Activated CD4-positive, alpha-beta T cell treated with anti-CD3 and anti-CD28 coated beads, Interleukin-2, amount 50 U/mL, for 24 hours (primary cell): ENCODE measurements at places on chromosomes 5 and 9.
A peak's percentile ranks its signal among the peaks of the same experiment; 100 is the strongest.

DNA sequence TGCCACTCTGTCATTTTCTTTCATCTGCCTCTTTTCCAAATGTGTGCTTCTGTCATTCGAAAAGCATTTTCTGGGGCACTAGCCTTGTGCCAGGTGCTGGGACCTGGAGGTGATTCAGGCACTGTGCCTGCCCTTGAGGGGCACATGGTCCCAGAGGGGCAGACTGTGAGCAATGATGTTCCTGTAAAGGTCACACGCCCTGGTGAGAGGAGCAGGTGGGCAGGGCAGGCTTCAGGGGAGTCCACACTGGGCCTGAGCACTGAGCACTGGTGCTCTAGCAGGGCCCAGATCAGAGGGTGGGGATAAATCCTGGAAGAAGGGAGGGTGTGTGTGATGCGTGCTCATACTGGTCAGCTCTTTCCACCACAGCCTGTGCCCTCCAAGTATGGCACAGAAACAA is 77.8 kb downstream of the COL15A1 start:
- DNase-seq: no peak

GRCh38 chr9:20884985-20885593 is 146.4 kb downstream of the HACD4 start:
- DNase-seq: peak; percentile 45

DNA sequence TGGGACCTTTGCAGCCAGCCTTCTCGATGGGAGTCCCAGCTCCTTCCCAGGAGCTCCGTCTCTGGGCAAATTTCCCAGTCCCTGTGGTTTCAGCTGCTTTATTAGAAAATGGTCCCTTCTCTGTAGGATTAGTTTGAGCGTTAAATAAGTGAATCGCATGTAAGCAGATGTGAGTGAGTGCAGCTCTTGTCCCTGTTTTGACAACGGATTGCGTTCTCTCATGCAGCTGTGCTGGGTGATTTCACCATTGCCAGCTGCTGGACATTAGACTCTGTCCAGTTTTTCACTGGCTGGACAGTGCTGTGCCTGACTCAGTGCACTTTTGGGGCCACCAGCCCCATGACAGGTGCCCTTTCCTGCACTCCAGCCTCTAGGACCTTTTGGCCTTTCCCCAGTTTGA is 11.6 kb upstream of the CEL start:
- no peak for DNase-seq

GRCh38 chr5:123456242-123456641 is 33.0 kb upstream of the CEP120 start:
- DNase-seq: no peak

DNA sequence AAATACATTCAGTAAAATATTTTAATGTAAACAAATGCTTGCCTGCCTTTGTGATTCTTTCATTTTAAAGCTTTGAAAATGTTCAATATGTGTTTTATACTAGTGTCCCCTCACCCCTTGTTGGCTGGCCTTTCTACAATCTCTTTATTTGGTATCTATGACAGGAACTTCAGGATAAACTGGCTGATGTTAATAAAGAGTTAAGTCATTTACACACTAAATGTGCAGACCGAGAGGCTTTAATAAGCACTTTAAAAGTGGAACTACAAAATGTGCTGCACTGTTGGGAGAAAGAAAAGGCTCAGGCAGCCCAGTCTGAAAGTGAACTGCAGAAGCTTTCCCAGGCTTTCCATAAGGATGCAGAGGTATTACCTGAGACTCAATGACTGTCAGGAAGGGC is 171.8 kb downstream of the CCDC171 start:
- no peak for DNase-seq

DNA sequence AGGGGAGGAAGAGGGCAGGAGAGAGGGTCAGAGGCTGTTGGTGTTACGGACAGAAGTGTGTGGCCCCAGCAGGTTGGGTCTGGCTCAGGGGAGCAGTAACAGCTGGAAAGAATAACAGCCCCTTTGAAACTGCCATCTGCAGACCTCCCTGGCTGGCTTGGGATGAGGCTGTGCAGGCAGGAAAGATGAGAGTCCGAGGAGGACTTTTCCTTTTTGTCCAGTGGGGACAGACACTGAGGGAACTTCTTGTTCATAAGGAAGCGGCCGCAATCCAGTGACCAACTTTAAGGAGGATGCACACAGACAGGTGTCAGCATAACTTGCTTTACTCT is 14.8 kb upstream of the PLEKHG4B start:
- DNase-seq: no peak

- no peak for DNase-seq
These were observed 10.7 kb downstream of the IFNA5 start for GRCh38 chr9:21294364-21294774.

GRCh38 chr9:130337318-130337717 is 71.8 kb downstream of the HMCN2 start:
- no peak for DNase-seq

DNA sequence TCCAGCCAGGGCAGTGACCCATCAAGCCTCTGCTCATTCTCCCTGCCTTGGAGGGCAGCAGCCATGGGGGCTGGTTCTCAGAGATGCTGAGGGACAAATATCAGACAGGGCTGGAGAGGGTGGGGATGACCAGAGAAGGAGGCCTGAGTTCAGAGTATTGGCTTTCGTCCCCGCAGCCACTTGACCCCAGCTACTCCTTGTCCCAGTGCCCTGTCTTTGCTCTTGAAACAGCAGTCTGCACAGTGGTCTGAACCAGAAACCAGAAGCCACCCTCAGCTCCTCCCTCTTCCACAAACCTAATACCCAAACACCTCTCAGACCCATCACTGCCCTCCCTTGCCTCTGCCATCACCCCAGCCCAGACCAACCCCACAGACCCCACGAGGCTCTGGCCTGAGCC is 36.3 kb upstream of the SMIM23 start:
- no peak for DNase-seq

- no peak for DNase-seq
These were observed 213.8 kb upstream of the ACTBL2 start for GRCh38 chr5:57696389-57696769.

- no peak for DNase-seq
These were observed 7.8 kb downstream of the FST start for GRCh38 chr5:53488195-53488722.

- peak; percentile 30 for DNase-seq
These were observed 50.1 kb upstream of the SMAD5 start for GRCh38 chr5:136082390-136083193.

GRCh38 chr5:103475629-103476240 is 86.9 kb downstream of the NUDT12 start:
- DNase-seq: no peak

GRCh38 chr9:99867536-99867935 is 38.9 kb upstream of the STX17 start:
- no peak for DNase-seq

GRCh38 chr5:133327946-133328401 is 276.2 kb downstream of the HSPA4 start:
- no peak for DNase-seq

DNA sequence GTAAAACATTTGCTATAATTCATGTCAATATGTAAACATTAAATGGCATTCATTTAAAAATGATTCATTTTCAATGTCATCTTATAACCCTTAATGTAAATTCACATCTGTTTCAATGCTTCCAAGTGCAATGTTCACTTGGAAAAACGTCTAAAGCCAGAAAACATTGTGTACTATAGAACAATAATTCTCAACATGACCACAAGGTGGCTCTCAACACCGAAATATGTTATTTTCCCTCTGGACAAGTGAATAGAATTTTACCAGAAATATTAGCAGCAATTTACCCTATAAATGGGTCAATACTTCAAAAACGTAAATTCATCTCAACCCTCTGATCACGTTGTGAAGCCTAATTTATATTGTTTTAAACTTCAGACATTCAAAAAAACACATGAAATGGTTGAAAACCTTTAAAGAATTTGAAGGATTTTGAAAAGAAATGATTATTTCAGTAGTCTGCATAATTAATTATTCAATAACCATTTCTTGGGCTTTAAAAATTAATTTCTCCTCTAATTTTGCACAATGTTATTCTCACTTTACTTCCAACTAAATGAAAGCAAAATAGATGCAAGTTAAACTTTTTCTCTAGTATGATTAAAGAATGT is 11.0 kb downstream of the CDH10 start:
- DNase-seq: no peak

DNA sequence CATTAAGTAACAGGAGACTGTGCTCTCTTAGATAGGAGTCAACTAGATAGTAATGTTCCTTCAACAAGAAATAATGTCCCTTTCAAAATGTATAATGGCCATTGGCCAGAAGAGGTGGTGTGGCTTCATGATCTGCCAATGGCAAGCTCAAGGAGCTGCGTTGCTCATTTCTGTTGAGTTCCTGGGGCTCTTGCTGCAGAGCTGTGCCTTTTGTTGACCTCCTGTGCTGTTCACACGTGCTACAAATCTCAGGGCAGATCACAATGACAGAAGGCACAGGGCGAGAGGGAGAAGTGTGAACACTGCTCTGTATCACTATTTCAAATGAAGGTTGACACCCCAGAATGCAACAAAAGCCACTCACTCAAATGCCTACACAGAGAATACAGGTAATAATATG is 16.0 kb upstream of the TBC1D2 start:
- DNase-seq: no peak

- no peak for DNase-seq
These were observed 24.4 kb downstream of the SLC6A7 start for GRCh38 chr5:150214289-150214688.

GRCh38 chr9:124621371-124622328 is 114.5 kb upstream of the NR5A1 start:
- DNase-seq: no peak

GRCh38 chr5:10789021-10789420 is 28.0 kb upstream of the DAP start:
- no peak for DNase-seq

DNA sequence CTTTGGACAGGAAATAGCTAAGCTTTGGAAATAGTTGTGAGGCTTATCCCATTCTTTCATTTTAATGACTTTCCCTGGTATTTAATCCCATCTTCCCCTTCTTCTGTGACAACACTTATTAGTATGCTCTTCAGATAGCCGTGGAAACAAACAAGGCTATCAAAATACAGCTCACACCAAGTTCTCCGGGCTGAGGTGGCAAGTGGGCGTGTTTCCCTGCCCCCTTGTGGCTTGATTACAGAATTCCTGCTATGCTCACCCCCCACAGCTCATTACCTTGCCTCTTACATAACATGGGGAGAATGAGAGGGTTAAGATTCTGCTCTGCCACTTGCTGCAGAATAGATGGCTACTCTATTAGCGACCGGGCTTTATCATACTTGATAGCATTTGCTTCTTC is 437.1 kb upstream of the TLE4 start:
- no peak for DNase-seq

- DNase-seq: no peak
These were observed 4.6 kb downstream of the TEX48 start for GRCh38 chr9:114677418-114677817.

GRCh38 chr5:160245506-160246086 is 16.3 kb downstream of the FABP6 start:
- no peak for DNase-seq

GRCh38 chr9:128529191-128529590 is 23.2 kb upstream of the SPTAN1 start:
- DNase-seq: no peak

DNA sequence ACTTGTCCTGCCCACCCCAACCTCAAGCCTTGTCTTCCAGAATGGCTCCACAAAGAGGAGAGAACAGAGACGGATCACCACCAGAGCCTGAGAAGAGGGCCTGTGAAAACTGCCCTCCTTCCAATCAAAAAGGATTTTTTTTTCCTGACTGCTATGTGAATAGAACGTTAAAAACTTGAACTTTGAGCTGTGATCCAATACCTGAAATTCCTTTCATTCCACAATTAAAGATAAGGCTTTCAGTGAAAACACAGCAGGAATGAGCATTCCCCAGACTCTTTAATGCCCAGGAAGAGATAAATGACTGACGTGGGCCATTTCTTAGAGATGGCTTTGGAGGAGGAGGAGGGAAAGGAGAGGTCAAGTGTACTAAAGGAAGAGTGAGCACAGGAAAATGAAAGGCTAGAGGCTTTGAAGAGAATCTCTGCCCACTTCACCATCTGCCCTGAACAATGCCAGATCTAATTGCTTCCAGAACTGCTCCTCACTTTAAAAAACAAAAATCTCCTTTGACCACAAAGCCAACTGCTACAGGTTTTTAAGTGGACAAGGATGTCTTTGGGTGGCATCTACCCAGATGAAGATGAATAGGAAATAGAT is 177.9 kb upstream of the MAP3K1 start:
- DNase-seq: no peak

DNA sequence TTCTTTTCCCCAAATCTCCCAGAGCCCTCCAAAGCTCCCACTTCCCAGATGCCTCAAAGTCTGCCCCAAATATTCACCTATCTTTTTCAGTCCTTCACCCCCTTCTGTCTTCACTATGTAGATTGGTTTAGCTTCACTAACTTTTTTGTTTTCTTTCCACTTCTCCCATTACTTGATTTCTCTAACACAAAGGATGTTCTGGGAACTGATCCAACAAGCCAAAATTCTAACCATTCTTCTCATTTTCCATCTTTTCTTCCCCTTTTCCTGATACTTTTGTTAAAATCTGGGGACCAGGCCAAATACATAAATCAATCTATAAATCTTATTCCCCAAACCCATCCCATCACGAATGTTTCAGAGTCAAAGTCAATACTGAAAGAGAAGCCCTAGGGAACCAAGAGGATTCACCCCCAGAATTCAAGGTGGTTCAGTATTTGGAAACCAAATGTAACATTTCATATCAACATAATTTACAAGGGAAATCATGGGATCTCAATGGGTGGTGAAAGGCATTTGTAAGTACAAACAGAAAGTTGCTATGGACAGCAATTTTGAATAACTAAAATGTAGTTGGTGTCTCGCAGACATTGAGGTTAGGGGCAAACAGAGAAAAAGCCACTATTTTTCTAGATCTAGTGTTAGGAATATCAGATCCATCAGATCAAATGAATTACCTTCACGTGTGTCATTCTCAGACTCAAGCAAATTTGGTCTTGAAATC is 35.3 kb downstream of the APTX start:
- no peak for DNase-seq

DNA sequence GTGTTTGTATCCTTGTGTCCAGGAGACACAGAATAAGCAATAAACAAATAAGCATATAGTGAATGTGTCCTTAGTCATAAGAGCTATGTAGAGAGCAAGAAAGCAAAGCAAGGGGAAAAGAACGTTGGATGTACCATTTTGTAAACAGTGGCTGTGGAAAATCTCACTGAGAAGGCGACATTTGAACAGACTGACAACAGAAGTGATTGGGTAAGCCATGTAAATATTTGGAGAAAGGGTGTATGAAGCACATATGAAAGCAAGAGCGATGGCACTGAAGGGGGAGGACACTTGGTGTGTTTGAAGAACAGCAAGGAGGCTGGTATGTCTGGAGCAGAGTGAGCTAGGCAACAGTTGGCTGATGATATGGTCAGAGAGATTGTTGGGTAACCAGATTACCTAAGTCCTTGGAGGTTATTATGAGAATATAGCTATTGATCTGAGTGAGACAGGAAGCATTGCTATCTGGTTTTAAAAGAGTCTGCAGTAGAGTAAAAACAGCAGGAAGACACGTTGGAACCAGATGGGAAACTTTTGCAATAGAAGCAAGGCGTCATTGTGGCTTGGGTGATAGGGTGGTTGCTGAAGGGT is 115.5 kb upstream of the IL7R start:
- DNase-seq: no peak

GRCh38 chr5:111223101-111223786 is 940 bp upstream of the CAMK4 start:
- DNase-seq: no peak
